Umbilical cord (tissue), 2 donors: ENCODE measurements at places on chromosomes 4 and X. TPM values are rescaled to one million over a fixed set of nuclear protein-coding genes. Genes with fewer than 3 reads are reported as not detected.

GRCh38 chr4:1246111-1246881 lies 2.6 kb downstream of the CTBP1 start:
- no peak for DNase-seq

- no peak for DNase-seq
Measured at GRCh38 chr4:114028071-114028470, 48.6 kb upstream of the ARSJ start.

DNA sequence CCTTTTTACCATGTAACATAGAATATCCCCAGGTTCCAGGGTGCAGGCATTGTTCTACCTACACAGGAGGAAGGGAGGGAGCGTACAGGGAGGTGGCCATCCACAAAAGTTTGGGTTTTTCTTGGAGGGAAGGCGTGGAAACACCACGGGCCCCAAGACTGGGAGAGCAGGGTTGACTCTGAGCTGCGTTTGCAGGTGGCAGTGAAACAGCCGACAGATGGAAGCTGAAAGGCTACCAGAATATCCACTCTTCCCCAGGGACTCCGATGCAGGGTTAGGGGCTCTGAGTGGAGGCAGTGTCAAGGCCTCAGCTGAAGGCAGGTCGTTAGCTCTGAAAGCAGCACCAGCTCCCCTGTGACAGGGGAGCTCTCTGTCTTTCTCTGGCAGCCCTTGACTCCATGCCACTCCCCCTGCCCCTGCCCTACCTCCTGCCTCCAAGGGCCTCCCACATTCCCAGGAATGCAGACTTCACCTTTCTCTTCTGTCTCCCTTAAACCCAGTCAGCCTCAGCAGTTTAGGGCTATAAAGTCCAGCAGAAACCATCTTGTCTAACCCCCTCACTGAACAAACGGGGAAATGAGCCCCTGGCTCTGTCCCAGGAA lies 14.0 kb upstream of the GLOD5 start:
- DNase-seq = no peak

- DNase-seq = peak; percentile 72
Measured at GRCh38 chr4:174697202-174697601, 131.8 kb downstream of the GLRA3 start.

GRCh38 chr4:183445097-183445428 lies 627 bp downstream of the CDKN2AIP start:
- DNase-seq = no peak

The NUDT11 gene
- 4.3 TPM for total RNA-seq

GRCh38 chr4:148704291-148704690 lies 262.1 kb upstream of the NR3C2 start:
- no peak for DNase-seq

The ENPP6 gene
- 1.2 TPM for total RNA-seq

DNA sequence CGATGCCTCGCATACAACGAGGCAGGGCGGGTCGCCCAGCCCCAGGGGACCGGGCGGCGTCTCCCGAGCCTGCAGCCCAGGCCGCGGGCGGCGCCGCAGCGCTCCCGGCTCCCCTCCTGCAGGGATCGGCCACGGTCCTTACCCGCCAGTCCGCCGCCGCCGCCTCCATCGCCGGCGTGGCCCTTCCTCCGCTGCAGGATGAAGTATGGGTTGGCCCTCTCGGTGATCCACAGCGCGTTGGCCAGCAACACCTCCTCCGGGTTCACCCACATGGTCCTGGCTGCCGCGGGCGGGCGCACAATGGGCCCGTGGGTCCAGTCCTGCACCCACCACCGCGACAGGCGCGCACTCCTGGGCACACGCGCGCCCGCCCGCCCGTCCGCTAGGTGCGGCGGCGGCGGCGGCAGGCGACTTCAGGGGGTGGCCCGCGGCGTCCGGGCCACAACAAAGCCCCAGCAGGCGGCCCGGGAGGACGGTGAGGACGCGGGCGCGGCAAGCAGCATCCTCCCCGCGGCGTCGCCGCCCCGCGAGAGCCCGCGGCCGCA lies 339 bp downstream of the TBC1D9 start:
- DNase-seq = peak; percentile 67
